Astrocyte of the spinal cord (primary cell): ENCODE measurements at places on chromosomes 4 and X.
A peak's percentile ranks its signal among the peaks of the same experiment; 100 is the strongest.

GRCh38 chr4:112234952-112235609 lies 3.5 kb downstream of the AP1AR start:
- DNase-seq = peak; percentile 85

GRCh38 chrX:149819371-149819770 lies 37.6 kb downstream of the MAGEA9 start:
- no peak for DNase-seq

DNA sequence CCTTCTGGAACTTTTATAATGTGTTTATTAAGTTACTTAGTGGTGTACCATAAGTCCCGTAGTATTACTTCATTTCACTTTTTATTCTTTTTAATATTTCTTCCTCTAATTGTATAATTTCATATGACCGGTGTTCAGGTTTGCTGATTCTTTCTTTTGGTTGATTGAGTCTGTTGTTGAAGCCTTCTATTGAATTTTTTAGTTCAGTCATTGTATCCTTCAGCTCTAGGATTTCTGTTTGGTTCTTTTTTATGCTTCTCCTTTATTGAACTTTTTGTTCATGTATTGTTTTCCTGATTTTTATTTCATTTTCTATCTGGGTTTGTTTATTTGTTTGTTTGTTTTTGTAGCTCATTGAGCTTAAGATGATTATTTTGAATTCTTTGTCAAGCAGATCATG lies 8.8 kb downstream of the CEP44 start:
- no peak for DNase-seq

- DNase-seq = no peak
Measured at GRCh38 chr4:143270256-143270838, 66.3 kb upstream of the GAB1 start.

GRCh38 chr4:8402640-8403039 lies 37.9 kb downstream of the ACOX3 start:
- DNase-seq = no peak

DNA sequence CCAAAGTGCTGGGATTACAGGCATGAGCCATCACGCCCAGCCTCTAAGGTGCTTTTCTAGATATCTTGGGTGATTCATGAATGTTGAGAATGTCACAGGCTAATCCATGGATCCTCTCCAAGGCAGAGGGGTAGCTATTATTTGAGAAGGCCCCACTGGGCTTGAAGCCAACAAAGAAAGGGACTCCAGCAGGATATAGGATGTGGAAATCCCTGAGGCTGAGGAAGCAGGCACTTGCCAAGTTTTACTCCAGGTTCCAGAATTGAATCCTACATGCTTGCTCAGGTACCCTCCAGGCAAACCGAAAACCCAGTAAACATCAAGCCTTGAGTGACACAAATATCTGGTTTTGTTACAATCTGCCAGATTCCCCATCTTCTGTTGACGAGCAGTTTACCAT lies 15.8 kb downstream of the NLGN3 start:
- no peak for DNase-seq

DNA sequence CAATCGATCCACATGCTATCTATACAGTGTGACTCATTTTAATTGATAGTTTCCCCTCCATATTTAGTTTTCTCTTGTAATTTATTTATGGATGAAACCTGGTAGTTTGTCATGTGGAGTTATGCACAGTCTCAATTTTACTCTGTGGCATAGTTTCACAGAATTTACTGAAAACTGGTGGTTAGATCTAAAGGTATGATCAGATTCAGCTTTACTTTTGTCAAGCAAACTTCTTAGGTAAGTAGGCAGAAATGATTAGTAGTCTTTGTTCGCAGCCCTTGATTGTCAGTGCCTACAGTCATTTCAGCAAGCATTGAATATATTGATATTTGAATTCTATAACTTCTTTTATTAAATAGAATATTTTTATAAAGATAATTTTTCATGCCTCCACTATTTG lies 2.5 kb downstream of the ADD1 start:
- DNase-seq = no peak

GRCh38 chr4:7759216-7759615 lies 180.4 kb downstream of the AFAP1 start:
- DNase-seq = no peak

DNA sequence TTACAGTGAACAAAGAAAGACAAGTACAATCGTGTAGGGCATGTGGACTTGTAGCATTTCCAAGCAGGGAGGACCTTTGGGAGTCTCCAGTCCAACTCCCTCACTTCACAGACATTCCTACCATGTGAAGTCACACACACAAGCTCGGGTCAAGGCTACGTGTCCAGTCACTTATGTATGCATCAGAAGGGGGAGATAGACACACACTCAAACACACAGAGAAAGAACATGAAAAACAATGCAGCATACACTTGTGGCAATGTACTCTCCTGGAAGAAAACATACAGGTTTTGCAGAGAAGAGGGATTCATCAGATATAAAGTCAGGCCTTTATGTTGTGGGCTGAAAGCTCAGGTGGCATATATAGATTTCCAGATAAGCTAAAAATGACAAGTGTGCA lies 136.1 kb upstream of the MID1 start:
- peak; percentile 79 for DNase-seq

- DNase-seq = peak; percentile 59
Measured at GRCh38 chr4:65893957-65894755, 223.9 kb upstream of the EPHA5 start.

DNA sequence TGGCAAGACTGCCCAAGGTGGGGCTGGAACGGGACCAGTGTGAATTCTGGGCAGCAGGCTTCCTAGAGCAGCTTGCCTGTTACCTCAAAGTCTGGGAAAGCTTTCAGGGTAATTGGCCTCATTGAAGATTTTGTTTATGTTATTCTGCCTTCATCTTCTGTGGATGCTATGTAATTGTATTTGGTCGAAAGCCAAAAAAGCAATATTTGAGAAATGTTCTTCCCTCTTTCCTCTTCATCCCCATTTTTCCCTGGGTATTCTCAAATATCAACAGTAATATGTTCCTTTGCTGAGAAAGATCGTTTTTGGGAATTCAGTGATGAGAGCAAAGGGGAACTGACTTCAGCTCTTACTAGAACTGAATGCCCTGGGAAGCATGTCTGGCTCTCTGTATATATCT lies 12.9 kb downstream of the TMEM131L start:
- DNase-seq = no peak

DNA sequence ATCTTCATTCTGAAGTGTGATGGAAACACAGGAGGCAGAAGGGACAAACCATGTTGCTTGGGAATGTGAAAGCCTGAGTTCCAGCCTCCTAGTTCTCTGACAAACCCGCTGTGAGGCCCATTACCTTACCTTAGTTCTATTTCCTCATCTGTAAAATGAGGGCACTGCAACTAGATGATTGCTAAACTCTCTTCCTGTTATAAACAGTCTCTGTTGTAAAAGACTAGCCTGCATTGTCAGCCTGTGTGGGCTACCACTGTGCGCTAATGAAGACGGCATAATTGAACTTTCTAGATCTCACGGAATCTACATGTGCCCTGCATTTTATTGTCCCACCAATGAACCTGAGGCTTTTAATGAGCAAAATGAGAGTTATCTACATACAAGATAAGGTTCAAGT lies 147.2 kb downstream of the AFF2 start:
- DNase-seq = no peak

DNA sequence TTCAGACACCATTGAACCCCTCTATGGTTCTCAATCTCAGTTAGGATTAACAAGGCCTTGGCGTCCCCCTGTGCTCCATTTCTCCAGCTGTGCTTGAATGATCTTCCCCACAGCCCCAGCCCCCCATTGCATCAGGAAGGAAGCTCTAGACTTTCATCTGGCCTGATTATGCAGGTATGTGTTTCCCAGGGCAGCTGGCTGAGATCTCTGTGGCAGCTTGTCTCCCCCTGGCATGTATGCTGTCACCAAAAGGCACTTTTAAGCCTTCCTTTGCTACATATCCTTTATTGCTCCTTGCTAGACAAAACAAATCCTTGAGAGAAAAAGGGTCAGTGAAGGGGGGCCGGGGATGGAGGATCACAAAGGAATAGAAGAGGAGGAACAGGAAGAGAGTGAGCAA lies 1056.0 kb upstream of the SLIT2 start:
- DNase-seq = no peak

DNA sequence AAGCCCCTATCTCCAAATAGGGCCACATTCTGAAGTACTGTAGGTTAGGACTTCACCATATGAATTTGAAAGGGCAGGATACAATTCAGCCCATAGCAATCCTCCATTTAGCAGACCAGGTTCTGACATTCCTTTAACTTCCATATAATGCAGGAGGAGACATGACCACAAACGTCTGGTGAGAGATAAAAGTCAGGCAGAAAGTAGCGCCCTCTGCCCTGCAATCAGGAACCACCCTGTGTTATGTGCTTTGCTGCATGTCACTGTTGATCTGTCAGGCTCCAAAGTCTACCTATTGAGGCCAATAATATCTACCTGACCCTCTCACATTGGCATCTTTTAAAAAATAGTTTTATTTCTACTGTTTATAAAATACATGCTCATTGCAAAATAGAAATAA lies 30.2 kb upstream of the SEPSECS start:
- DNase-seq = no peak

DNA sequence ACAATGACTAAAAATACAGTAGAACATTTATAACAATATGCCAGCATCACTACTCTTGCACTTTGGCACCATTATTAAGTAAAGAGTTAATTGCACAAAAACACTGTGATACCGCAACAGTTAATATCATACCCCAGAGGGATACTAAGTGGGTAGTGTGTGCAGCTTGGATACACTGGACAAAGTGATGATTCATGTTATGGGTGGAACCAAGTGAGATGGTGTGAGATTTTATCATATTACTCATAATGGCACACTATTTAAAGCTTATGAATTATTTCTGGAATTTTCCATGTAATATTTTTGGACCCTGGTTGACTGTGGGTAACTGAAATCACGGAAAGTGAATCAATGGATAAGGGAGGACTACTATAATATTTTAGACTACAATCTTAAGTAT lies 265.3 kb downstream of the PCDH18 start:
- DNase-seq = peak; percentile 15

DNA sequence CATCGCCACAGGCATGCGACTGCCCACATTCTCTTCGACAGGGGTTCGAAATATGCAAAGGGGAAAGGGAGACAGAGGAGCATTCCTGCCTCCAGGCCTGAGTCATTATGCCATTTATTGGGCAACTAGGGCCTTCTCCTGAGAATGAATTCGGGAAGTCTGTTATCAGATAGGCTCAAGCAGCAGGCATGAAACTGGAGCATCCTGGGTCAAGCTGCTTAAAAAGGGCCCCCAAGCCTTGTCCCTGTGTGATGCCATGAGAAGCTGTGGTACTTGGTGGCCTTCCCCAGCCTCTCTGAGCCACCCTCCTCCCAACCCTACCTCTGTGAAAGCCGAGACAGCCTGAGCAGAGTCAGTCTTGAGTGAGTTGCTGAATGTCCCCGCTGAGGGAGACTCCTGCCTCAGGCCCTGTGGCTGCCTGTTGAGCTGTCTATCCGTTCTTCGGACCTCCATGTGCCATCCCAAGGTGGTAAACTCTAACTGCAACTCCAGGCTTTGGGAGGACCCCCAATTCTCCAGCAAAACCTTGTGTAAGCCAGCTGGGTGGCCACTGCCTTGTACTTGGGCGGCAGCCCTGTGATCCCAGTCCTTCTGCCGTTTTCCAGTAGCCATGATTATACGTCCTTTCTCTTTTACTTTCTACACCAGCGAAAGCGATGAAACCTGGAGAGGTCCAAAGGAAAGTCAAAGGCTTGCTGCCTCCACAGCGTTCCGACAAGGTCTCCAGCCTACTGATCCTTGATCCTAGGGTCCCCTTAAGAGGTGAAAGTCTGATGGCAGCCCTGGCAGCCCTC lies 37.7 kb downstream of the NBDY start:
- DNase-seq = no peak

DNA sequence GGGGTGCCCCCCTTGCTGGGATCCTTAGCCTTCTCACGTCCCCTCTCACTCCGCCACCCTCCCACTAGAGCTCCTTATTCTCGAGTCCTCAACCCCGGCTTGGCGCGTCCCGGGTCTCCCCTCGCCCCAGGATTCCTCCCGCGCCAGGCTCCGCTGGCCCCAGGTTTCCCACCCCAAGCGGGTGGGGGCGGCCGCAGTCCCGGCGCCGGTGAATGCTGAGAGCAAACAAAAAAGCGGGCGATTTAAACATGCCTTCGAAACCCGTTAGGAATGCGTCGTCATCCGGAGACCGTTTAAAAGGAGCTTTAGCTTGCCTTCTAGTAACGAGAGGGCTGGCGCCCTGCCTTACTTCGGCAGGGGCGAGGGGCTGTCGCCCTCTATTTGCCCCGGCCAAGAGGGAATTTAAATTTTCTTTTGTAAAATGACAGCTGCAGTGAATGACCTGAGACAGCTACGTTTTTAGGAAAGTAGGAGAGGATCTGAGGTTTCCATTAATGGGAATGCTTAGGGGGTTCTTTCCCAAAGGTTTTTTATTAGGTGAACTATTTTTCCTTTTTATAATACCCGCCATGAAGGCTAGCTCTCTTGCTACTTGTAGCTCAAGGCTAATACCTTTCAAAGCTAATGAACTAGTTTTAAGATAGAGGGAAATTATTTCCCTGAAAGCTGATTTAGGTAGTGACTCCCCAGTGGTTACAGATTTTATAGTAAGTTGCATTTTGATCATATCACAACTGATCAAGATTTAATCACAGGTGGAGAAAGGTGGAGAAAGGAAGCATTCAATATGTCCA lies 3.1 kb downstream of the JADE1 start:
- peak; percentile 81 for DNase-seq

- DNase-seq = no peak
Measured at GRCh38 chrX:102580891-102581290, 18.4 kb upstream of the ARMCX5 start.

- DNase-seq = no peak
Measured at GRCh38 chr4:99861120-99861905, 32.9 kb downstream of the LAMTOR3 start.

DNA sequence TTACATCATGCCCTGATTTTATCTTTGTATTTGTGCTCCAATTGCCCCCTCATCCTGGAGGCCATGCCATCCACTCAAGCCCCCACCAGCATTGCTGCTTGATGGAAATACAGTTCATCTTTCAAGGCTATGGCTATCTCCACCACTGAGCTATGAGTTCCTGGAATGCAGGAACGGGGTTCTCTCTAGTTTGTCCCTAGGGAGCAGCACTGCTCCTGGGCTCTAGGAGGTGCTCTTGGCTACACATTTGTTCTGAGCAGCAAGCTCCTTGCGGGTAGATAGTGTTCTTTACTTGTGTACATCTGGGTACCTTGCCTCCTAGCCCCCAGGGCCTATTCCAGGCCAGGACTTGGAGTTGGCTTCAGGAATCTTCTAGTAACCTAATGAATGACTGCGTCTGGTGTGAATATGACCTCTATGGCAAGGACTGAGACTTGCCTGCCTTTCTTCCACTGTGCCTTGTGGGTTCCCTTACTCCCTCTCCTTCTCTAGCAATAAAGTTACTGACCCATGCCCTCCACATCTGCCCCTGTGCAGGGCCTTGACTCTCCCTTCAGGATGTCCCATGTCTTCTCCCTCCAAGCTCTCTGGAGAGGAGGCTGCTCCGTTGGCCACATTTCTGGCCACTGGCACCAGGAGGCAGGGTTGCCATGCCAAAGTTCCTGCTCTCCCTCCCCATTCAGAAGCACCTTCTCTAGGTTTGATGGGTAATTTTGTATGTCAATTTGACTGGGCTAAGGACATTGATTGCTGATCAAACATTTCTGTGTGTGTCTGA lies 7.6 kb downstream of the CITED1 start:
- DNase-seq = no peak
